CD4-positive, alpha-beta T cell (primary cell): ENCODE measurements at places on chromosomes 12 and 14. TPM values are rescaled to one million over a fixed set of nuclear protein-coding genes. Genes with fewer than 3 reads are reported as not detected.

- H3K27me3 ChIP-seq: no peaks in the 10 kb centered on the region
- no peaks in the 10 kb centered on the region for H3K4me1 ChIP-seq
- no peak overlapping the region for H3K4me3 ChIP-seq
- H3K36me3 ChIP-seq: no peaks in the 10 kb centered on the region
Observed at GRCh38 chr14:73477618-73478266, 13.0 kb upstream of the RIOX1 start.

- H3K27me3 ChIP-seq: peaks cover 18% of the 10 kb centered on the region
- no peak for DNase-seq
- peaks cover 12% of the 10 kb centered on the region for H3K4me1 ChIP-seq
- H3K4me3 ChIP-seq: no peak overlapping the region
Observed at GRCh38 chr12:11499806-11500187, 104.4 kb upstream of the PRB2 start.

- H3K36me3 ChIP-seq: no peaks in the 10 kb centered on the region
- peaks cover 28% of the 10 kb centered on the region for H3K27me3 ChIP-seq
- H3K27ac ChIP-seq: no peak overlapping the region
- no peak for DNase-seq
Observed at GRCh38 chr14:74418031-74418430, 8.0 kb downstream of the SYNDIG1L start.

- no peaks in the 10 kb centered on the region for H3K4me1 ChIP-seq
- H3K36me3 ChIP-seq: peaks cover 59% of the 10 kb centered on the region
- no peak for DNase-seq
- no peaks in the 10 kb centered on the region for H3K27me3 ChIP-seq
- H3K27ac ChIP-seq: no peak overlapping the region
- H3K4me3 ChIP-seq: no peak overlapping the region
Observed at GRCh38 chr14:95121911-95122620, 35.3 kb downstream of the DICER1 start.

DNA sequence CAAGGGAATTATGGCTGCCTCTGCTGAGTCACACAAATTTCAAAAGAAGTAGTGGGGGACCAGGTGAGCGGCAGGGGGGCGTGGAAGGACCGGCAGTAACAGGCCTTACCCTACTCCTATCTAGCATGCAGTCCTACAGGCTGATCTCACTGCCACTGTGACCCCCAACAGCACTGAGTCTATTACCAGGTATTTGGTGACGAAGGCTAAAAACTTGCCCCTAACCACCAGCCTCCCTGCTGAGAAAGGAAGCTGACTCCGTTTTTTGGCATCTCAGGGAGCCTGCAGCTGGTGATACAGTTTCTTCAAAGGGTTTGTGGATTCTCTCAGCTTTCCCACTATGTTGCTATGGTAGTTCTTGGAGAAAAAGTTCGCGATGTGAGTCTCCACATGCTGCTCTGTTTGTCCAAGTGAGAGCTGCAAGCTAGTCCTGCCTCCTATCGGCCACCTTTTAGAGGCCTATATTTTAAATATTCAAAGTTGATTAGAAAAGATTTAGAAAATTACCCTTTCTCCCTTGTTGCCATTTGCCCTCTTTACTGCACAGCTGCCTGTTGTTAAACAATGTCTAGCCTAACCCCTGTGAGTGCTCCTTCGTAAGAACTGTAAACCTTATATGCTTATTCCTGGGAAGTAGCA is 57.1 kb upstream of the SLCO1B1 start:
- H3K4me1 ChIP-seq: no peaks in the 10 kb centered on the region
- no peak for DNase-seq
- H3K27ac ChIP-seq: no peak overlapping the region
- no peak overlapping the region for H3K4me3 ChIP-seq

GRCh38 chr12:13178568-13179210 is 17.8 kb upstream of the EMP1 start:
- H3K4me1 ChIP-seq: peaks cover 22% of the 10 kb centered on the region
- no peak for DNase-seq
- no peaks in the 10 kb centered on the region for H3K36me3 ChIP-seq
- no peak overlapping the region for H3K27ac ChIP-seq

DNA sequence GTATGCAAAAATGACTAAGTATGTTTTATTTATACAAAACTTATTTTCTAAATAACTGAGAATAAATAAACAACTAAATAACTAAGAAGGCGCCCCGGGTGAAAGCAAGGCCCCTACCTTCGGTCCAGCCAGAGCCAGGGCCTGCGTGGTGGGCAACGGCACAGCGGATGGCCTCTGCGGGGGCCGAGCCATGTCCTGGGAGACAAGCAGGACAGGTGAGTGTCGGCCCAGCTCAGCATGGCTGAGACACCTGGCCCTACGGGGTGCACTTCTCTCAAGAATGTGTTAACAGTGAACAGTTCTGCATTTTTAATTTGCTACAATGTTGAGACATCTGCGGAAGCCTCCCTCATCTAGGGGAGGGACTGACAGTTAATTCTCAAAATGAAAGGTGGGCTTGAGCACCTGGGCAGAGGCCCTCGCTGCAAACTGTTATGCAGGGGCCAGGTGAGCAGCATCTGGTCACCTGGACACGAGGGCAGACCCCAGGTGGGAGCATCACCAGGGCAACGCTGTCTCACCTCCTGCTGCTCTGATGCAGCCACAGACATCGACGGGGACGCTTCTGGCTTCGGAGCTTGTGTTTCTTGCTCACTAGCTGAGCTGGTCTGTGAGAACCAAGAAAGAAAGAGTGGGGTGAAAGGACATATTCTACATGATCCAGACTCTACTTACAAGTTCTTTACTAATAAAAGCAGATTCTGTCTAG is 31.8 kb downstream of the AMN start:
- no peak overlapping the region for H3K27ac ChIP-seq
- H3K4me3 ChIP-seq: no peak overlapping the region
- no peak for DNase-seq
- no peaks in the 10 kb centered on the region for H3K36me3 ChIP-seq

Gene RERG
- not detected for total RNA-seq

Gene MON2
- 52.6 TPM for total RNA-seq

Gene AQP6
- not detected for total RNA-seq
